Osteocyte (in vitro differentiated cells): ENCODE measurements at places on chromosomes 11 and 22.

DNA sequence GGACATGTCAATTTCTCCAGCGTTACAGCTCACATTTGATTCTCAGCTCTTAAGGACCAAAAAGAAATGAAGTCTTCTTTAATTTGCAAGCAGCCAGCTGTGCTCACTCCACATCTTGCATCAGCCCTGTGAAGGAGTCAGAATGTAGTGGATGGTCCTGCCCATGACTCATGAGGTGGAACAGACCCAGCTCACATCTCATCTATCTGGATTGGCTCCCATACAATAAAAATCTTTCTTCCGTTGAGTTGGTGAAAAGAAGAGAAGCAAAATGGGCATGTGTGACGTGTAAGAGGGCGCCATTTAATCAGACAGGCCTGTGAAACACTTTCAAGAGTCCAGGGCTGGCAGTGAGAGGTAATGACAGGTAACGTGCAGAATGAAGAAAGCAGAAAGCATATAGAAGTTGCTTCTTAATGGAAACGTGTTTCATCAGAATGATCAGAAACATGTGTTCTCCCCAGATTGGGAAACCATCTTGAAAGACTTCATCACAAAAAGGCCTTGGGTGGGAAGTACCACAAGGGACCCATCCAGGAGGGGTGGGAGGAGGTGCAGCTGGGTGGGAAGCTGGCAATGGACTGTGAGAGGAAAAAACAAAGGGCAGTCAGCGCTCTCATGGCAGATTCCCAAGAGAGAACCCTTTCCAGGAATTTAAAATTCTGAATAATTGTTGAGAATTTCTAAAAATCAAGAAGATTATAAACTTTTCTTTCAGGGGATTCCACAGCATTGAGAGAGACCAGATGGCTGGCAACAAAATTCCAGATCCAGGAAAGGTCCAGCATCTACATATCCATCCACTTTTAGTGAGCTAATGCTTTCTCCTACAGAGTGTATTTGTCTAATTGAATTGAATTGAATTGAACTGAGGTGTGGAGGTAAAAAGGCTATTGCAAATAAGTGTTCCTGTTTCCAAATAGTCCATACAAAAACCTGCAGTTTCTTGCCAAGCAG, 57.0 kb downstream of the ETS1 start:
- peaks cover 9% of the 10 kb centered on the region for H3K4me1 ChIP-seq
- H3K36me3 ChIP-seq: no peaks in the 10 kb centered on the region
- H3K27ac ChIP-seq: peak overlapping the region; percentile 6
- H3K27me3 ChIP-seq: no peaks in the 10 kb centered on the region
- DNase-seq: no peak

DNA sequence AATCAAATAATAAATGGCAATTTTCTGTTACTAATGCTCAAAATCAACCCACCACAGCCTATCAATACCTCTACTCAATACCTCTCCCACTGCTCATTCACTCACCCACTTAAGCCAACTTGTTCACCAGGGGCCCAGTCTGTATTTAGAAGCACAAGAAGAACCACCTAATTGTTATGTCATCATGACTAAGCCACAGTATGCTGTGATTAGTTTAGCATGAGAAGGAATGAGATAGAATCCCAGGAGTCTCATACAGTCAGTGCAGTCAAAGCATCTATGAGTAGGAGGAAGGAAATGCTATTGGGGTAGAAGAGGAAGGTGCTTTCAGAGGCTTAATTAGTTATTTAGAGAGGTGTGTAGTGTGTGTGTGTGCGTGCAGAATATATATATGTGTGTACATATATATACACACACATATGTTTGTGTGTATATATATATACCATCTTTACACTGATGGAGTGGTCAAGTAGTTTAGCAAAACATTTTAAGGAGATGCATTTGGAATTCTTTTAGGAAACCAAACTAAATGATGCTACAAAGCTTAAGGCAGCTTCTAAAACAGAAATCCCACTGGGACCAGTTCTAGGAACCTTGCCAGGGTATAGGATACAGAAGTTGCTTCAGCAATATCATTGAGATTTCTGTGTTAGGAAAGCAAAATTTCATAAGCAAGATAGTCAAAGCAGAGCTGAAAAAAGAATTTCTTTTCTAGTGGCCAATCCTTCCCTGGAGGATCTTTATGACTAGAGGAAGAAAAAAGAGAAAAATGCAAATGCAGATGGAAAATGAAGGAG, 27.5 kb downstream of the KCNA4 start:
- no peaks in the 10 kb centered on the region for H3K36me3 ChIP-seq
- no peak overlapping the region for H3K4me3 ChIP-seq
- no peaks in the 10 kb centered on the region for H3K4me1 ChIP-seq

- DNase-seq: no peak
- H3K27ac ChIP-seq: no peak overlapping the region
- peaks cover 52% of the 10 kb centered on the region for H3K27me3 ChIP-seq
- no peak overlapping the region for H3K4me3 ChIP-seq
- peaks cover 6% of the 10 kb centered on the region for H3K4me1 ChIP-seq
- no peaks in the 10 kb centered on the region for H3K36me3 ChIP-seq
Observed at GRCh38 chr22:37254209-37254866, 10.3 kb upstream of the RAC2 start.

- H3K27me3 ChIP-seq: no peaks in the 10 kb centered on the region
- no peak overlapping the region for H3K4me3 ChIP-seq
- H3K4me1 ChIP-seq: no peaks in the 10 kb centered on the region
- no peak overlapping the region for H3K27ac ChIP-seq
Observed at GRCh38 chr22:30892731-30893221, 75.8 kb downstream of the MORC2 start.

DNA sequence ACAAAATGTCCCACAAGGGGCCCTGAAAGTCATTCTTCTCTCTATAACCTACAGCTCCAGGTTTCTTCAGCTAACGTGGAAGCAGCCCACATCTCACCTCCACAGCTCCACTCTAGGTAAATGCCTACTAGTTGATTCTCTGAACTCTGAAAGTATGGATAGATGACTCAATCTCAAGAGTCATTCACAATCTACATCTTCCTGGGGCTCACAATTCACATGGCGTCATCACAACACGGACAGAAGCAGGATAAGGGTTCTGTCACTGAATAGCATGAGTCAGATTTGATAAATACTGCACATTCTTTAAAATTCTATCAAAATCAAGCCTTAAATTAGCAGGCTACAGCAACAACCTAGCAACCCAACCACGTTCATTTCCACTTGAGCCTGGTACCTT, 96.3 kb downstream of the PLEKHA7 start:
- DNase-seq: no peak
- no peaks in the 10 kb centered on the region for H3K4me1 ChIP-seq
- H3K36me3 ChIP-seq: peaks cover 2% of the 10 kb centered on the region
- H3K4me3 ChIP-seq: no peak overlapping the region
- H3K27me3 ChIP-seq: peaks cover 7% of the 10 kb centered on the region
- H3K27ac ChIP-seq: no peak overlapping the region

DNA sequence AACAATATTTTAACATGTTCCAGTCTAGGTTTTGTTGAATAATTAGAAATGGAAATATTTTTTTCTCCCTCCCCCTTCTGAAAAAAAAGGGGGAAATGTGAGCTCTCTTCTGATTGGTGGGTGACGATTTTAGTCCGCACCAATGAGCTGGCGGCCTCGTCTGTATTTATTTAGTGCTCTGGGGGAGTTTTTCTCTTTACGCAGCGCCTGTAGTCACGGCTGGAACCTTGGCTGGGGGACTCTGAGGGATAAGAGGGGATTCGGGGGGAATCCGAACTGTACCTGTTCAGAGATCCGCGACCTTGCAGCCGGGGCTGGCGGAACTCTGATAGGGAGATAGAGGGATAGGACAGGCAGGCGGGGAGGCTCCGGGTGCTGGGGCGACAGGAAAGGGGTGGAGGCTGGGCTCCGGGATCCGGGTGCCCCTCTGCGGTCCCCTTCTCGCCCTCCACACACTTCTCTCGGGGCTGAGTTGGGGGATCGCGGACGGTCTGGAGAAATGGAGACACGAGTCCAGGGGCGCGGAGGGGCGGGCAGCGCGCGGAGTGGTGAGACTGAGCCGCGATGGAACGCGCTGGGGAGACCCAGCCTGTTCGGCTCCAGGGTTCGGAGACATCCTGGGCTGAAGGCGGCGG, 99.7 kb upstream of the HSD17B12 start:
- peaks cover 39% of the 10 kb centered on the region for H3K4me1 ChIP-seq
- peak overlapping the region; percentile 63 for H3K4me3 ChIP-seq
- H3K27me3 ChIP-seq: peaks cover 90% of the 10 kb centered on the region
- no peak overlapping the region for H3K27ac ChIP-seq

GRCh38 chr11:6825231-6825744, 20.2 kb upstream of the OR10A5 start:
- H3K27ac ChIP-seq: no peak overlapping the region
- no peak for DNase-seq
- peaks cover 6% of the 10 kb centered on the region for H3K27me3 ChIP-seq

- DNase-seq: no peak
- H3K4me1 ChIP-seq: no peaks in the 10 kb centered on the region
- H3K27ac ChIP-seq: no peak overlapping the region
- no peaks in the 10 kb centered on the region for H3K36me3 ChIP-seq
- peaks cover 85% of the 10 kb centered on the region for H3K27me3 ChIP-seq
Observed at GRCh38 chr11:13080861-13081260, 71.7 kb downstream of the RASSF10 start.

DNA sequence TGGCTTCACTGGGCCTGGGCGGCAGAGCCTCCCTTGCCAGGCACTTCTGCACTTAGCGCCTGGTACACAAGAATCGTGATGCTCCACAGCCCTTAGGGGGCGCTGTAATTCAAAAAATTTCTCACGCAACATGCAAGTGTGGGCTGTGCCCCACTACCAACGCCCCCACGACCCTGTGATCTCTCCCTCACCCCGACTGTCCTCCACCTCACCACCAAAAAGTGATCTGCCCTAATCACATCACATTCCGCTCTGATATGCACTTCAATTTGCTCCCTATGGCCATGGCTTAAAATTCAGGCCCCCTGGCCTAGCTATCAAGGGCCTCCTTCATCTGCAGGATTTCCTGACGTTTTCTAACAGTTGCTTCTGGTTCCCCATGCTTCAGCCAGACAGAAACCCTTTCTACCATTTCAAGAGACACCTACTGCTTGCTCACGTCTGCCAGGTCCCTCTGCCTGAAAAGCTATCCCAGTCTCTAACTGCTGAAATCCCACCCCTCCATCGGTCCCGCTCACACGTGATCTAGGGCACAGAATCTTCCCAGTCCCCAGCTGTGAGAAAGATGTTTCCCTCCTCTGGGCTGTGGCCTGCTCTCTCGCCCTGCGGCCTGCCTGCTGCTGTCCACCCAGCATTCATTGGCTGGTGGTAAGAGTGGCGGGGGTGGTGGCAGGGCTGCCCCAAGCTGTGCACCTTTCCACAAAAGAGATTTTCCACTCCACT, 27.9 kb upstream of the LRRC32 start:
- H3K4me3 ChIP-seq: no peak overlapping the region
- peaks cover 17% of the 10 kb centered on the region for H3K4me1 ChIP-seq

DNA sequence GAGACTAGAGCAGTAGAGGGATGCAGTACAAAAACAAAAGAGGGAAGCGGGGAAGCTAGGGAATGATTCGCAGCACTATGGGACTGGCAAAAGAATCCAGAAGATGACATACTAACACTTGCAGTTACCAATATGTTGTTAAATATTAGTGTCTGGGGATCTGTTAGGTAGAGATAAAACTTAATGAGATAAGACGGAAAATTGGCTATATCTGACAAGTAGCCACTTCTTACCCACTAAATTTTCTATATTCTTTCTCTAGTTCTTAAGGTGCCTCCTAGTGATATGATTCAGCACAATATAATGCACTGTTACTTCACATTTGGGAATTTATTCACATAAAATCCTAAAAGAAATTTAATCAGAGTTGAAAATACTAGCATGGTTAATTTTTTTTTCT, 30.8 kb downstream of the CCDC90B start:
- no peak overlapping the region for H3K4me3 ChIP-seq
- H3K27me3 ChIP-seq: no peaks in the 10 kb centered on the region
- DNase-seq: no peak
- peaks cover 22% of the 10 kb centered on the region for H3K36me3 ChIP-seq
- peaks cover 6% of the 10 kb centered on the region for H3K4me1 ChIP-seq
- no peak overlapping the region for H3K27ac ChIP-seq

GRCh38 chr11:124823512-124824376, 23.5 kb upstream of the MSANTD2 start:
- H3K4me3 ChIP-seq: no peak overlapping the region
- peaks cover 53% of the 10 kb centered on the region for H3K27me3 ChIP-seq
- no peaks in the 10 kb centered on the region for H3K4me1 ChIP-seq
- H3K27ac ChIP-seq: no peak overlapping the region

GRCh38 chr11:14312736-14313438, 46.1 kb downstream of the RRAS2 start:
- peaks cover 46% of the 10 kb centered on the region for H3K4me1 ChIP-seq
- H3K4me3 ChIP-seq: peak overlapping the region; percentile 54
- no peak for DNase-seq
- no peaks in the 10 kb centered on the region for H3K27me3 ChIP-seq
- peaks cover 1% of the 10 kb centered on the region for H3K36me3 ChIP-seq
- H3K27ac ChIP-seq: peak overlapping the region; percentile 83

DNA sequence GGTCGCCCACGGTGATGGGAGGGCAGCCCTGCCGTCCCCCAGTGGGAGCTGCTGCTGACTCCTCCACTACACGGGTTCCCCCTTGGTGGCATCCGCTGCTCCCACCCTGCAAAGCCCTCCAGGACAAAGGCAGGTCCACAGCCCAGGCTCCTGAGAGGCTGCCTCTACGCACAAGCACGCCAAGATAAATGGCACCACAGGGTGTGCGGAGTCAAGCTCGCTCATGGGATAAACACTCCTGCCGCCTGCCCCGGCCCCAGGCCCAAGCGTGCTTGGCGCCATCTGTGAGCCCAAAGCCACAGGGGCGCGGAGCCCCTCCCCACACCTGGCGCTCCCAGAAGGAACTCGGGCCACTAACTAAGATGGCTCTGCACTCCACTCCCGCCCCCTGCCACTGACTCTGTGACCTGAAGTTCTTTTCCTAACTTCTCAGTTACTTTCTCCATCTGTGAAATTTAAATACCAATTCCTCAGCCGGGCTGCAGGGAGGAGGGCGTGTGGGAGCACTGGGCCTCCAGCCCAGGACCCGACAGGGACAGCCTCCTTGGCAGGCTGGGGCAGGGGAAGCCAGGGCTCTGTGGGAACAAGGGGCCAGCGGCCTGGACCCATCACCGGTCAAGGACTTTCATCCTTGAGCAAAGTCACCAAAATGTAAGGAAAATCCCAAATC, 14.9 kb downstream of the EHD1 start:
- peaks cover 3% of the 10 kb centered on the region for H3K36me3 ChIP-seq
- H3K4me3 ChIP-seq: no peak overlapping the region
- no peaks in the 10 kb centered on the region for H3K27me3 ChIP-seq
- no peak for DNase-seq
- peaks cover 50% of the 10 kb centered on the region for H3K4me1 ChIP-seq

- H3K4me1 ChIP-seq: peaks cover 16% of the 10 kb centered on the region
- H3K4me3 ChIP-seq: no peak overlapping the region
- H3K36me3 ChIP-seq: no peaks in the 10 kb centered on the region
Observed at GRCh38 chr11:72784662-72785061, 9.2 kb downstream of the STARD10 start.

- H3K36me3 ChIP-seq: no peaks in the 10 kb centered on the region
- H3K27ac ChIP-seq: no peak overlapping the region
- peaks cover 3% of the 10 kb centered on the region for H3K27me3 ChIP-seq
- no peak overlapping the region for H3K4me3 ChIP-seq
- peak; percentile 75 for DNase-seq
- no peaks in the 10 kb centered on the region for H3K4me1 ChIP-seq
Observed at GRCh38 chr11:120056301-120057027, 81.4 kb downstream of the TRIM29 start.
